ENCODE measurements at places on chromosomes 4 and X.

DNA sequence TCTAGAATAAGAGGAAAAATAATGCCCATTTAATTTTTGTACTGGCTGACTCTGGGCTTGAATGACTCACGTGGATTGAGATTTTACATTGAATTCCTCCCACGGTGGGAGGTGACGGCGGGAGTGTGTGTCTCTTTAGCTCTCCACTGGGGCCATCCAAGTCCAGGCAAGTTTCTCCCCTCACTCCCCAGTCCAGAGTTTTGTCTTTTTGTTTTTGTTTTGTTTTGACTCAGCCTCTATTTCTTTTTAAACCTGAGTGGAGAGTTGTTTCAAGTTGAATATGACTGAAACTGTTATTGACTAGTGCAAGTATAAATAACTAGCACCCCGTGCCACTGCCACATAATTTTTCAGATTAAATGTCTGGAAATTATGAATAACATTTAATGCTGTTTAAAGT is 13.6 kb downstream of the CHST7 start:
- no peak for DNase-seq

DNA sequence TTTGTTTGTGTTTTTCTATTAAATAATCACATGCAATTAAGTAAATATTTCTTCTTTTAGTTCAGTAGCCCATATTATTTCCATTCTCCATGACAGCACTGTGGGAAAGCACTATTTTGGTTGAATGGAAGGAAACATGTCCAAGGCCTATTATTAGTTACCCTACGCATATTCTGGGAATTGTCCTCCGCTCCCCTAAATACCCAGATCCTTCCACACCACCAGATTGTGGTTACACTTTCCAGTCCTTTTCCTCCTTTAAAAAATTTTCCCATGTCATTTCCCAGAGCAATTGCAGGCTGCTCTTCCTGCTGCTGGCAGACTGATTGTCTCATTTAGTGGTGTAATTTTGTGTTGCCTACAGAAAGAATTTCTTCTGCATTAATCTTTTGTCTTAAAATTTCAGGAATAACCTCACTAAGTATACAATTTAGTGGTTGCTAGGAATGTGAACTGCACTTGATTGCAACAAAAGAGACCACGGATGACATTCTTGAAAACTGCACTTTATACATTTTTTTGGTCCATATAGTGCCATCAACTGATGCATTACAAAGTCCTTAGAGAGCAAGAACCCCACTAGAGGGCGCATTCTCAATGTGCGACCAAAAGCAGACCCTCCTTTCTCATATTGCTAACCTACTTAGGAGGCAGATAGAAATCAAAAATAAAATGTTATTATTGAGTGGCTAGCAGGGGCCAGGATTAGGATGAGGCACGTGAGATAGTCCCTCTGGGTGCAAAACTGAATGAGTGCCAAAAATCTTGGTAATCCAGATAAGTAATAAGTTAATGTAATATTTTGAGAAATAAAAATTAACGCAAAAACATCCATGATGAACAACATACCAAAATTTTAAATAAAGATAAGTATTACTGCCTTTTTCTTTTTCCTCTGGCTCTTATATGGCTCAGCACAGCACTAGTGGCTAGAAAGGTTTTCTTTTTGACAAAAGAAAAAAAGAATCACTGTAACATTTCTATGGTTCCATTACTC is 98.8 kb upstream of the IQCM start:
- no peak for DNase-seq

DNA sequence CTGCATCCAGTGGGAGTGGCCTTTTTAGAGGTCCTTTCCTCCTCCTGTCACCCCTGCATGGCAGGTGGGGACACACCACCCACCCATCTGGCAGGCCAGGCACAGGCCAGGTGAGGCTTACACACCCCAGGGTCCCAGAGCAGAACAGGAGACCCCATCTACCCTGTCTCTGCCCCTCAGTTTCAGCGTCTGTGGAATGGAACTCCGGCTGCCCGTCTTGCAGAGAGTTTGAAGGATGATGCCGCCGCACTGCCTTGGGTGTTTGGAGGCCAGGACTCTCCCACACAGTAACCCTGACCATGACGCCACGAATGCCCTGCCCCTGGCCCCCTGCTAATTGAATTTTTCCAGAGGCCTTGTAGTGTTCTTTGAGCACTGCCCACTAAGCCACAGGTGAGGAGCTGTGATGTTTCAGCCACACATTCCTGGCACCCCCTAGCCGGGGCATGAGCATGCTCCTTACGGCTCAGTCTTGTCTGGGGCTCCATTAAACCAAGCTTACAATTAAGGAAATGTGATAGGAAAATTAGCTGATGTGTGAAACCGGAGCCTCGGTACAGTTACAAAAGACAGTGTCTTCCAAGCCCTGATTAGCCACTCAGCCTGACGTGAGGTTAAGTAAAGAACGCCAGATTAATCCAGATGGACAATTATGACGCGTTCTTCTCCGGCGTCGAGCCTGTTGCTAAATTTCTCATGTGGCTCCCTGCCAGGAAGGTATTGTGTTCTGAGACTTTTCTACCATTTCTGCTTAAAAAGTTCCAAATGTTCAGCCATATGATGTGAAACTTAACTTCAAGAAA is 39.3 kb downstream of the HMX1 start:
- DNase-seq = no peak

DNA sequence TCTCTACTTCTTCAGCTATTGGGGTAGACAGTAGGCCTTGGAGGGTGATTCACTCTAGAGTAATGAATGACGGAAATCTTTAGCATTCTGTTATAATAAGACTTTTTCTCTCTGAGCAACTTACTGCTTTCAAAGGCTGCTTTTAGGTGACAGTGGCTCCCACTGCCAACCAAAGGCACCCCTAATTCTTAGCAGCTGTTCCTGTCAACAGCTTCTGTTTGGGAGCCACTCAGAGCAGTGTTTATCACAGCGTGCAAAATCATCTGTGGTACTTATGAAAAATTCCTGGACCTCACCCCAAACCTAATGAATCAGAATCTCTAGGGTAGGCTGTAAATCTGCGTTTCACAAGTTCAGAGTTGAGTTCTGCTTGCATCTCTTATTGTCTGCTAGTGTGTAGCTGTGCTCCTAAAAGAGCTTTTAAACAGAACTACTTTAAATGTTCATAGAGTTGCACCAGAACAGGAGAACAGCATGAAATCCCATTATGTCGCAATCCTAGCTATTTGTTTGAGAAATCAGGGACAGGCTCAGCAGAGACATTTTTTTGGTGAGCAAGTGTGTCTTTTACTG is 52.8 kb upstream of the POU4F2 start:
- DNase-seq = no peak

DNA sequence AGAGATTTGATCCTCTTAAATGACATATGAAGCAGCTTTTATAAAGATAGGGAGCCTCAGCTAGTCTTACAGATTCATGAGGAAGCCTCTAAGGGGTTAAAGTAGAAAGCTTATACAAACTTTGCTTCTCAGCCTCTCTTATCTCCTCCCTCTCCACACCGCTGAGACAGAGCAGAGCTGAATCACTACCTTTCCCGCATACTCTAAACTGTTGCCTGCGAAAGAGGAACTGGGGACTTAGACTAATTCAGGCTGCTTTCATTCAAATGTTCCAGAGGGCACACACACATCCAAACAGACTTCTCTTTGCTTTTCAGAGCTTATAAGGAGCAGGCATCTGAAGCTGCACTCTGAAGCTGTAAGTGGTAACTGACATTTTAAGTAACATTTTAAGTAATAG is at the start of gene SERTM2:
Gene SERTM2 (plus strand): TSS at position 169 of the 400 bp plus-strand sequence. CDS start 7,213 bp downstream, outside the sequence.
- DNase-seq = no peak

DNA sequence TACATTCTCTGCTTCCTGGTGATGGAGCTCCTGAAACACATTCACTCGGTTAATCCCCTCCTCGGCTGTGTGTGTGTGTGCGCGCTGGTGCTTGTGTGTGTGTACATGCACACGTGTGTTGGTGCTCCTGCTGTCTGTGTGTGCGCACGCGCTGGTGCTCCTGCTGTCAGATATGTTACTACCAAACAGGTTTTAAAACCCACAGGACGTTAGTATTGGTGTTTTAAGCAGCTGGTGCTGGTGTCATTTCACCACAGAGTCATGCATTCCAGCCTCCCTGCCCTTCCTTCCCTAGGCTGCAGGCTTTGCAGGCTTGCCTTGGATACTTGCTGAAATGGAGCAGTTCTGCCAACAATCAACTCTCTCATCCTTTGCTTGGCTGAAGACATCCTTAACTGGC is 48.1 kb upstream of the CPLX1 start:
- DNase-seq = no peak

DNA sequence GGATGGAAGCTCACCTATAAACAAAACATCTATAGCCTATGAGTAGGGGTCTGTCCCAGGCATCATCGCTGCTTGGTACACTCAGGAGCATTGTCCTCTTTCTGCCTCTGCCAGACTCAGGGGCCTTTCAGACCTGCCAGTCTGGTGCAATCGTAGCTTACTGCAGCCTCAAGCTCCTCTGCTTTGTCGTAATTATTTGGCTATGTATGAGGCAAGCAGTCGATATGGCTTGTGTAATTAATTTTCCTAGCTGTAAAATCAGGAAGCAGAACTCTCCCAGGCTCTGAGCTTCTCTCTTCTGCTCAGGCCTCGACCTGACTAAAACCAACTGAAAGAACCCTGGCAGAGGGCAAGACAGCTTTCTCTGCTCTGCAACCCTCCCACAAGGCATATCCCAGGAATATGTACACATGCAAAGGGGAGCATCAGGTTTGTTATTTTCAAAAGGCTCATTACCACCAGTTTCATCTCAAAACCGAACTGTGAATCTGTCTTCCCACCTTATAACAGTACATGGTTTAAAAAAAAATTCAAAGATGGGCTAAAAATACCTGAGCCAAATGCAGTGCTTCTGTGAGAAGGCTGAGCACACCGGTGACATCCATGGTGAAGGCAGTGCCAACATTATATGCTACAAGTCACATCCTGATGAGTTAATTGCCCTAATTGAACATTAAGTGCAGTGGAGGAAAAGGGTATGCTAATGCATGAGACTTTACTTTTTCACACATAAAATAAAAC is 309.2 kb upstream of the EMCN start:
- DNase-seq = no peak

DNA sequence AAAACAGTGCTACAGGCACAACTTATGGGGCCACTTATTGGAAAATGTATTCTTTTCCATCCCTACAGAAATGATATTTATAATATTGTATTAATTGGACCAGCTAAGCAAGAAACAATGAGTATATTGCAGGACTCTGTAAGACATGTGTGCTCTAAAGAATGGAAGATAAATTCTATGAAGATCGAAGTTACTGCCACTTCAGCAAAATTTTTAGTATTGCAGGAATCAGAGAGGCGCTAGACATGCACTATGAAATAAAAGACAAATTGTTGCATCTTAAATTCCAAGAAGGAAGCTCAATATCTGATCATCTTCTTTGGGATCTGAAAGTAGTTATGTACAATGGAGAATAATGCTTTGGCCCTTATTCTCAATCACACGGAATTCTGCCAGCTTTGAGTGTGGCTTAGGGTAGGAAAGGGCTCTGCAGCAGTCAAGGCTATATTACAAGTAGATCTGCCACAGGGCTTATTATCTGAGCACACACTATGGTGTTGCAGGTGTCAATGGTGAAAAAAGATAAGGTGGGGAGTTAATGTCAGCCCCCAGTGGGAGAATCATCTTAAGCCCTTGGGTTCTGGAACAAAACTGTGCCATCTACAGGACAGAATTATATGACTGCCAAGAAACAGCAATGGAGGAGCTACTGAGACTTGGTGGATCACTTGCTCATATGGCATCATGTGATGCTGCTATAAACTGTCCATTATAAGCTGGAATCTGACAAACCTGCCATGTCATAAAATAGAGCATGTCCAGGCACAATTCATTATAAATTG is 334.0 kb upstream of the NDST3 start:
- DNase-seq = no peak

DNA sequence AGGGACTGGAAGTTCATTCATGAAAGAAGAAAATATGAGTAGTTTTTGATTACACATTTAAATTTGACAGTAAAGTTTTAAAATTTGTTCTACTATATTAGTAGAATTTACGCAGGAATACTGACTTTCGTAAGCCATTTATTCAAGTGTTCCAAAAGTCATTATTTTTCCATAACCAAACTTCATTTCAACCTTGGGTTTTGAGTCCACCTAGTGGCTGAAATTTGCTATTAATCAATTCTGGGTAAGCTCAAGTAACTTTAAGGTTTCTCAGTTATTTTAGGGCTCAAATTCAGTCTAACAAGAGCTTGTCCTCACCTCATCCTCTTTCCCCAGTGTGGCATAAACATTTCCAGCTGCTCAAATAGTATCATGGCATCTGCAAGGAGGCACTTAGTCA is 175.4 kb downstream of the SH3BGRL start:
- no peak for DNase-seq

GRCh38 chrX:50691820-50692219 is 122.2 kb downstream of the SHROOM4 start:
- DNase-seq = no peak

DNA sequence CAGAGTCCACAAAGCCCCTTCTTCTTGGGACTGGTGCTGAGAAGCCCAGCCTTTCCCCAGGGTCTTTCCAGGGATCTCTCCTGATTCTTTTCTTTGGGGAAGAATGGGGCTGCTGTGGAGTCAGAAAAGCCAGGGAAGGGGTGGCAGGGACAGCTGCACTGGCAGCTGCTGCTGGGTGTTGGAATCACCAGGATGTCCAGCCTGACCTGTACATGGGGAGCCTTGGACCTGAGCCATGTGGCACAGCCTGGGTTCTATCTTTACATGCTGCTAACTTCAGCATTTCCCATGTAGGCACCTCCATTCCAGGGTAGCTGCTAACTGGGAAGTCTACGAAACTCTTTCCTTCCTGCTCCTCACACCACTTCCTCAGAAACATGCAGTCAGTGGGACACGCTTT is 36.0 kb downstream of the MED28 start:
- DNase-seq = no peak

DNA sequence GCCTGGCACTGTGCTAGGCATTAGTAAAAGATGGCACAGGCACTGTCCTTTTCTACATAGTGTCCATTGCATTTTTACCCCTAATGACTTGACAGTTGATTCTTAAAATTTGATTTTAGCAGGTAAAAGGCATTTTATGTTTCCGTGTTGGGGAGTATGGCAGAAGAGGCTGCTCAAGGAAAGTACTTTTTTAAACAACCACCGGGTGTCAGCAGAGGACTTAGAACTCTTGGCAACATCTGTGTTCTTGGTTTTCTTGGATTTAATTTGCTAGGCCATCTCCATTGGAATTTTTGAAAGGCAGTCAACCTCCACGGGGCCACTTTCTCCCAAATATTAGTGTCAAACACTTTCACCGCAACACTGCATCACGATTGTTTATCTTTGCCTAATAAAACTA is 102.9 kb downstream of the TSPAN7 start:
- DNase-seq = no peak

DNA sequence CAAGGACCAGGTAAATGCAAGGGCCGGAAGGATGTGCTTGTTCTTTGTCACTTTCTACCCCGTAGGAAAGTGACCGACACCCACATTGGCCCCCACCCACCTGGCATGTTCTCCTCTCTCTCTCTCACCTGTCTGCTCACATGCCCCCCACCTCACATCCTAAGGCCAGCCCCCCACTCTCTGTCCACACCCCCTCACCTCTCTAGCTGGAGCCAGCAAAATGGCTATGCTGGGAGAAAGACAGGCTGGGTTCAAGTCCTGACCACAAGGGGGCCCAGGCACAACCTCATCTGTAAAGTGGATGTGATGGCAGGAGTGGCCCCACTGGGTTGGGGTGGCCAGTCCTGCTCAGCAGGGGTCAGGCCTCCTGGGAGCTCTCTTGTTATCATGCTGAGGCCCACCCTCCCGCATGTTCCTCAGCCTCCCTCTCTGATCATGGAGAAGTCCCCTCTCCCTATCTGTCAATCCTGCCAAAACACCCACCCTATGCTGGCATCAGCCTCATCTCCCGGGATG is 1.7 kb upstream of the PPP2R2C start:
- no peak for DNase-seq

All from activated CD4-positive, alpha-beta T cell treated with anti-CD3 and anti-CD28 coated beads for 1 hour (primary cell).